A172 (cell line): ENCODE measurements at places on chromosomes 13 and 19.

DNA sequence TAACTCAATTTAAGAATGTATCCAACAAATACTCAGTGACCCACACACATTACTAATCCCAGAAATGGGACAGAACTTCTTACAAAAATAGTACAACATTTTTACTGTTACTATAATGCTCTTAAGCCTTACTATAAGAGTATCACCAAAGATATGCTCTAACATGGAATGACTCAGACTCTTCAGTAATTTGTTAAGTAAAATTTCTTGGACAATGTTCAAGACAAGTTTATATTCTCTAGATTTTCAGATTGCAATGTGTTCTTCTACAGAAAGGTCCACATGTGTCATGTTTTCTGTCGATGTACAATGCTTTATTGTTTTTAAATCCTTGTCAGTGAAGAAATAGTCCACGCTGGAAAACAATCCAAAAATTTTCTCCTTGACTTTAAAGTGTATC, 66.3 kb upstream of the RFXAP start:
- no peak for DNase-seq

- DNase-seq = no peak
These were observed 364.2 kb downstream of the IRS2 start for GRCh38 chr13:109422161-109422560.

DNA sequence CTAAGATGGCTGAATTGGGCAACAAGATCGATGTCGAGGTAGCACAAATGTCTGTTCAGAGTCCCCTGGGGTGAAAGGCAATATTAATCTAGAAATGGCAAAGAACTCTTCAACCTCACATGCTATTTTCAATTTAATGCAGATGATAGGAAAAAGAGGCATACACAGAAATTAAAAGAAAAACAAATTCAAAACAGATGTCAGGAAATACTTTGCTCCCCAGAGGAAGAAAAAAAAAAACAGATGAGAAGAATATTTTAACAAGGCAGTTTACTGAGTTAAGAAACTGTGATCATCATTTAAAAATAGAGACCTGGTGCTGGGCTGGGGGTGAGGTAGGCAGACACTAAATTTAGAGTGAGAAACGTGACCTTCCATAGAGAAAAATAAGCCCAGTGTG, 421.9 kb upstream of the ARGLU1 start:
- DNase-seq = no peak

- DNase-seq = no peak
These were observed 13.2 kb upstream of the ASF1B start for GRCh38 chr19:14149509-14149994.

DNA sequence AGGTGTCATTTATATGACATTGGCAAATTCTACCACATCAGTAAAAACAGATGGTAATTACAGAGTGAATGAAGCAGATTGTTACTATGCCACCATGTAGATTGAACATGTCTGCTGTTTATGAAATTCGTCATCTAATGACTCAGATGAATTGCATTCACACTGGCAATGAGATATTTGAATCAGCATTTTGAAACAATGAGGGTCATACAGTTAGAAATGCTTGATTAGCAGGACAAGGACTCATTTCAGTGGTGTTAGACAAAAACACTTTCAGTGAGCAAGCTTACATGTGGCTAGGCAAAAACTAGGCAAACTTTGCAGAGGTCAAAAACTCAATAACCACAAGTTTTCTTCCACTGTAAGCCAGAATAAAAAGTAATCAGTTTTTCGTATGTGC, 1165.0 kb downstream of the SLITRK1 start:
- peak; percentile 70 for DNase-seq

DNA sequence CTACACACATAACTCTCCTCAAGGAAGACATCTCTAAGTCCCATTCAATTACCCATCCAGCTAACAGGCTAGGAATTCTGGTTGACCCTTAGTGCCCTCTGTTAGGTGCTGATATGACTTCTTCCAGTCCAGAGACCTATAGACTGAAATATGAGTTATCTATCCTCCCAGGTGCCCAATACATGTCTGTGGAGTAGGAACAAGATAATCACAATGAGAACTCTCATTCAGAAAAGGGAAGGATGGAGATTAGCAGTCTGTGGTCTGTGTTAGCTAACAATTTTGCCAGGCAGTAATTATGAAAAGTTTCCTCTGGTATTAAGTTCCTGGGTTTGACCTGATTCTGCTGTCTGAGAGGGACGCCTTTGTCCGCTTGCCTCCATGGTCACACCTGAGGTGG, 44.2 kb upstream of the SLAIN1 start:
- no peak for DNase-seq

DNA sequence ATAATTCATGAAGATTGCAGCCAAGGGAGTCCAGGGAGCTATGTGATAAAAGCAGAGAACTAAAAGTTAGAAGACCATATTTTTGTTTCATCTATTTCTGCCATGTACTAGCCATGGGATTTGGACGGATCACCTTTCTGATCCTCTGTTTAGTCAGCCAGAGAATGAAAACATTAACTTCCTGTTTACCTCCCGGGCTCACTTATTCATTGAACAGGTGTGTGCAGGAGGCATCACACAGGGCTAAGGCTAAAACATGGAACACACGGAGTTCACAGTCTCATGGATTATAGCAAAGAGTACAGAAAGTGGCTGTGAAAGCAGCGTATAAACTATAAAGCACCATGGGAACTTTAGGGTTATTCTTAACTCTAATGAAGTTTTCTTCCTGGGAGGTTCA, 96.8 kb downstream of the GPR12 start:
- DNase-seq = no peak

DNA sequence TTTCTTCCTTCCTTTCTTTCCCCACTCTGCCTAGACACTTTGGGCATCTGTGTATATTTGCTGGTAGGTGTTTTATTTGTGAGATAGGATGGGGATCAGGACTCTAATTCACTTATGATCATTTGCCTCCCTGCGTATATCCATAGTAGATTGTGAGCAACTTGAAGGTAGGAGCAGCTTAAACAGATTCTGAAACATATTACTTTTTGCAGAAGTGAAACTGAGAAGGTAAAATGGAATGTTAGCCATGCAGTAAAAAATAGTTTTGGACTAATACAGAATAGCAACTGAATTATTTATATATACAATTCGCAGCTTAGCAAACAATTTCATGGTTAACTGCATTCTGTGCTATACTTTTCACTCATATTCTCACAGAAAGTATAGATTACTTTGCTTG, 38.7 kb downstream of the RNF6 start:
- DNase-seq = no peak

DNA sequence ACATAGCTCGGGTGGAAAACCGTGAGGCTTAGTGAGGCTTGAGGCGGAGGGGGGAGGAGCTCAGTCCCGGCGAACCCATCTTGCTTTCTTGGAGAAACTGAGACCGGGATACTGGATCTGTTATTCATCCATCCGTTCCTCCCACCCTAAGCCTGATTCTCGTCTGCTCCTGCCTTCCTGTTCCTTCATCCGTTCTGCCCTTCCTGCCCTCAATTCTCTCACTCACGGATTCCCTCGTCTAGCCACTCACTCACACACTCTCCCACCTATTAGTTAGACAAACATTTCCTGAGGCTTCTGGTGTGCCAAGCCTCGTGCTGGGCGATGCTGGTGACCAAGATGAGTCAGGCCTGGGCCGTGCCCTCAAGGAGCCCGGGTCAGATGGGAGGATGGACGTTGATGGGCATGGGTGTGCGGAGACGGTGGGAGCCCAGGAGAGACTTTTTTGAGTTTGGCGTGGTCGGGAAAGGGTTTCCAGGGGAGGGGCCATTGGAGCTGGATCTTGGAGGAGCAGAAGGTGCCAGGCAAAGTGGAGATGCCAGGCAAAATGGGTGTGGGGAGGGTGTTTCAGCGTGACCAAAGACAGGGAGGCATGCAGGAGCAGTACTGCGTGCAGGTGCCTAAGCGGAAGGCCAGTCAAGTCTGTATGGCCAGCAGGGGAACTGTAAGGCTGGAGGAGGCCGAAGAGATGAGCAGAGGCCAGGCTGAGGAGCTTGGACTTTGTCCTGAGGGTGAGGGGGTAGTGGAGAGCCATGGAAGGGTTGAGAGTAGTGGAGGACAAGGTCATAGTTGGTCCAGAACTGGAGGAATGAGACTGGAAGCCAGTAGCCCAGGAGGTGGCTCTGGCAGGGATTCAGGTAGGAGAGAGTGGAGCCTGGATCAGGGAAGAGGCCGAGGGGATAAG, 7.4 kb upstream of the CNFN start:
- DNase-seq = no peak

DNA sequence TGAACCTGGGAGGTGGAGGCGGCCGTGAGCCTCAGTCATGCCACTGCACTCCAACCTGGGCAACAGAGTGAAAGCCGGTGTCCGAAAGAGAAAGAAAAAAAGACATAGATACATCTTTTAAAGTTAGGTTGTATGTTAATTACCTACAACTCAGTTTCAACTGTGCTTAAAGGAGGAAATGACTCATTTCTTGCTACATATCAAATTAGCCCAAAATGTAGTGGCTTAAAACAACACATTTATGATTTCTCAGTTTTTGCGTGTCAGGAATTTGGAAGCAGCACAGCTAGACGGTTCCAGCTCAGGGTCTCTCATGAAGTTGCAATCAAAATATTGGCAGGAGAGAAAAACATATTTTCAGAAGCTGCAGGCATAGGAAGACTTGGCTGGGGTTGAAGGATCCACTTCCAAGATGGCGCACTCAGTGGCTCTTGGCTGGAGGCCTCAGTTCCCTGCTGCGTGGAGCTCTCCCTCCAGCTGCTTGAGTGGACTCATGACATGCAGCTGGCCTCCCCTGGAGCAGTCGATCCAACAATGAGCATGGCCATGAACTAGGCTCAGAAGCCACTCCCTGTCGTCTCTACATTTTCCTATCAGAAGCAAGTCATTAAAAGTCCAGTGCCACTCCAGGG, 7.1 kb downstream of the LDLR start:
- peak; percentile 86 for DNase-seq

DNA sequence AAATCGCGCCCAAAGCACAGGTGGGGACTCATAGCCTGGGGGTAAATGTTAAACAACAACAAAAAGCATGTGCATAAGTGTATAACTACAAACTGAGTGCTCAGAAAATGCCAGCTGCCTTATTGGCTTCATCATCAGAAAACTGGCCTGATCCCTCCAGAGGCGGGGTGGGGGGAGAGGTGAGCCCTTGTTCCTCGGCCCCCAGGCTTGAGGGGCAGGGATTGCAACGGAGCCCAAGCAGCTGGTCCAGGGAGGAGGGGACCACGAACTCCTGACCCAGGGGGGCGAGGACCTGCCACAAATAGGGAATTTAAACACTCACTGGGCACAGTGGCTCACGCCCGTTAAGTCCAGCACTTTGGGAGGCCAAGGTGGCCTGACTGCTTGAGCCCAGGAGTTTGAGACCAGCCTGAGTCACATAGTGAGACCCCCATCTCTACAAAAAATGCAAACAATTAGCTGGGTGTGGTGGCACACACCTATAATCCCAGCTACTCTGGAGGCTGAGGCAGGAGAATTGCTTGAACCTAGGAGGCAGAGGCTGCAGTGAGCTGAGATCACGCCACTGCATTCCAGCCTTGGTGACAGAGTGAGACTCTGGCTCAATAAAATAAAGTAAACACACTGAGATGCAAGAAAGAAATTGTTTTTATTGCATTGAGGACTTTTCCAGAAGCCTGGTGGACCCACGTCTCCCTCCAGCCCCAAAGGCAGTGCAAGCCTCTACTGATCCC, 8.7 kb downstream of the SIRT6 start:
- no peak for DNase-seq

- no peak for DNase-seq
These were observed 31.3 kb upstream of the CEBPA start for GRCh38 chr19:33333642-33334041.
